ENCODE measurements at places on chromosomes 5 and 9.

DNA sequence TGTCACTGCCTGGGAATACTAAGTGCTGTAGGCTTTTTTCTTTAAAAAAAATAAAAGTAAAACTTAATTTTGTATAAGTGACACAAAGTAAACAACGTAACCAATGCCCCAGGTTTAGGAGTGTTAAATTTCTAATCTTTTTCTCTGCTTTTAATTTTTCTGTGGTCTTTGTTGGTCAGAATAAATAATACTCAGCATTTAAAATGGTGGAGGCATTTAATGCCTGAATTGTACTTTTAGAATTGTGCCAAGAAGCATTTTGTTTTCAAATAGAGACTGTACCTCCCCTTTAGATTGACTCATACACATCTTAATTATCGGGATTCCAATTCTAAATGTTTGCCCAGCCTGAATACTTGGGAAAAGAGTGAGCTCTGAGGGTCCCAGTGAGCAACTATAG lies 1.6 kb downstream of the DMXL1 start:
- DNase-seq, result no peak

DNA sequence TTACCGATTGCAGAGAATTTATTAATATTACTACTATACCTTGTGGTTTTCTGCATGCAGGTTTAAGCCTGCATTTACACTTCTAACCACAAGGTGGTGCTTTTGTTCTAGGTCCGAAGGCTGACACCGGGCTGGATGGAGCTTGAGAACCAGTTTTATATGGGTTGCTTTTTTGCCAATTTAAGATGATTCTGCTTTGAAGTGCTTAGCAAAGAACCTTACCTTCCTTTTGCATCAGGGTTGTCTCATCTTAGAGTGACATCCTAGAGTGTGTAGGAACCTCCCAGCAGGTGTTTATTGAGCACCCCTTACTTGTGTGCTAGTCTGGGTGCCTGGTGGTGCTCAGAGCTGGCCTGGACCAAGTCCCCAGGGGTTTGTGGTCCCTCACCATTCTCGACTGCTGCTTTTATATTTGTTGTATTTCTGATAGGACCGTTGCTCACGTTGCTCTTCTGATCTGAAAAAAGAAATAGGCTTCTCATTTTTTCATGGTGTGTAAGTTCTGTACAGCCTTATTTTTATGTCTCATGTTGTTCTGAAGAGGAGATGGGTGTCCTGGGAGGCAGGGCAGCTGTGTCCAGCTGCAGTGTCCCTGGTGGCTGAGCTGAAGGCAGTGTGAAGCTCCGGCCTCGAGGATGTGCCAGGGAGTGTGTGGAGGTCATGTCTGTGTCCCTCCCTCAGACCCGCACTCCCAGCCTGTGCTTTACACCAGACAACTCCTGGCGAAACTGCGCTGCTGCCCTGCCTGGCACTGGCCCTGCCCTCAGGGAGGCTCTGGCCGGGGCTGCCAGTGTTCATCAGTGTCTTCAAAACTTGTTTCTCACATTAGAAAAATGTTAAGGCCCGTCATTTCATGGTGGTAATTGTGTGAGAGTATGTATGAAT lies 54.3 kb downstream of the EHMT1 start:
- DNase-seq, result no peak

GRCh38 chr5:82405618-82406204 lies 127.6 kb upstream of the RPS23 start:
- no peak for DNase-seq

DNA sequence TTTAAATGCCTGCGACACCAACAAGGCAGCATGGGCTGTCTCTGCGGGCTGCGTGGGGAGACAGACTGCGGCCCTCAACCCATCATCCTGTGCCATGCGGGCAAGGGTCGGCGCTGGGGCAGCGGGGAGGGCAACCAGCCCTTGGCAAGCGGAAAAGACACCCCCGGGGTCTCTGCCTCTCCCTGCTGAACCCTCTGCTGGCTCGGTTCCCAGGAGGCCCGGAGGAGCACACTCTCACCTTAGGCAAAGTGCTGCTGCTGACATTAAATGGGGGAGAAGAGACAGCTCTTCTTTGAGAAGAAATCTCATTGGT lies 129.6 kb upstream of the PPP1R26 start:
- DNase-seq, result no peak

- no peak for DNase-seq
Measured at GRCh38 chr9:34171753-34172535, 6.9 kb upstream of the UBAP1 start.

DNA sequence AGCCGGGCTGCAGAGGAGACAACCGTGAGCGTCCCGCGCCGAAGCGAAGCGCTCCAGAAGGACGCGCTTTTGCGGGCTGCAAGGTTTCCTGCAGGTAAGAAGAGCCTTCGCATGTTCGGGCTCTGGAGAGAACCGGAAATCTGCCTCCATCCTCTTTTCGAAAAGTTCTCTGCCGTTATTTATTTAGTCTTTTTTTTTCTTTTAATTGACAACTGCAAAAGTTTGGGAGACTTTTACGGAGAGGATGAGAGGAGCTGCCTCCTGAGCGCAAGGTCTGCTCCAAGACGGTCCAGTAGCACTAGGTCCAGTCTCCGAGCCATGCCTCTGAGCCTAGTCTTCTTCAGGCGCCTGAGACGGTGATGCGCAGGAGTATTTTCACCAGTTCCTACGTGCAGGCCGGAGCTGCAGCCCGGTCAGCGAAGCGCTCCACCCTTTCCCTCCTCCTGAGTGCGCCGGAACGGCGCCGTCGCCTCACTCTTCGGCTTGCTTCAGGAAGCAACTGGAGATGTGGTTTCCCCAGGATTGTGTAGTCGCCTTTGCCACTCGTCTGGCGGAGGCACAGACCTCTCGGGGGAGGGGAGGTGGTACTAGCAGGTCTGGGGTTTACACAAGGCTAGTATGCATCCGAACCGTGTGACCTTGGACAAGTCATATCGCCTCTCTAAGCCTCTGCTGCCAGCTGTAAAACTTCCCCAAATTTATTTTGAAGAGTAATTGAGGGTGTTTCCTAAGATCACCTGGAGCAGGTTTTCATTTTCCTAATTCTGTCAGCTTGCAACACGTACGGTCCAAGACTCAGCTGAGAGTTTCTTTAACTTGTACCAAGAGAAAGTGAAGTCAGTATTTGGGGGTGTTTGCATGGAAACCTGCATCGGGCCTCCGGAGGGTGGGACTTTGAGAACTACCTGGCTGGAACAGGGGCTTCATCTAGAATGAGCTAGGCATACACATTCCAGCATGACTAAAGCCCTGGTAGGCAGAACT lies 4.5 kb downstream of the POU4F3 start:
- DNase-seq, result no peak

DNA sequence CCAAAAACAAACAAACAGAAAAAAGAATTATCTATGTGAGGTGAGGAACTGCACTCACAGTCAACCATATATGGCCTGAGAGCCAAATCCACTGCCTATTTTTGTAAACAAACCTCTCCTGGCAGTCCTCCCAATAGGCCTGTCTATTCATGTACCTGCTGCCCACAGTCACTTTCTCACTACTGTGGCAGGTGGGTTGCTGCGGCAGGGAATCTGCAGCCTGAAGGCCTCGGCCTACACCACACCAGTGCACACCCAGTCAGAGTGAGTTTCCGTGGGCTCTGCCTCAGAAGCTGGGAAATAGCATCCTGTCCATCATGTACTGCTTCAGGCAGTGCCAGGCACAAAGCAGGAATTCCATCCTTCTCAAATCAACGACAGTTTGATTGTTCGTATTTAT lies 82.3 kb downstream of the SPTLC1 start:
- DNase-seq, result no peak

- no peak for DNase-seq
Measured at GRCh38 chr9:69590266-69590665, 81.9 kb downstream of the APBA1 start.

DNA sequence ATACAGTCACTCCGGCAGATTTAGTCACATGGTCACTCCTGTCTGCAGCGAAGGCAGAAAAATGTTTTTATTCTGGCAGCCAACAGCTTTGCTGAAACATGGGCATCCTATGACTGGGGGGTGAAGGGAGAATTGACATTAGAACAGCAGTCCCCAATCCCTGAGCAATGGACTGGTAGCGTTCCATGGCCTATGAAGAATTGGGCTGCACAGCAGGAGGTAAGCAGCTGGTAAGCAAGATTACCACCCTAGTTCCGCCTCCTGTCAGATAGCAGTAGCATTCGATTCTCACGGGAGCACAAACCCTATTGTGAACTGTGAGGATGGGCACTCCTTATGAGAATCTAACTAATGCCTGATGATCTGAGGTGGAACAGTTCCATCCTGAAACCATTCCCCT lies 93.1 kb upstream of the FTMT start:
- DNase-seq, result no peak

GRCh38 chr9:78001946-78002731 lies 29.5 kb downstream of the GNAQ start:
- DNase-seq, result no peak

DNA sequence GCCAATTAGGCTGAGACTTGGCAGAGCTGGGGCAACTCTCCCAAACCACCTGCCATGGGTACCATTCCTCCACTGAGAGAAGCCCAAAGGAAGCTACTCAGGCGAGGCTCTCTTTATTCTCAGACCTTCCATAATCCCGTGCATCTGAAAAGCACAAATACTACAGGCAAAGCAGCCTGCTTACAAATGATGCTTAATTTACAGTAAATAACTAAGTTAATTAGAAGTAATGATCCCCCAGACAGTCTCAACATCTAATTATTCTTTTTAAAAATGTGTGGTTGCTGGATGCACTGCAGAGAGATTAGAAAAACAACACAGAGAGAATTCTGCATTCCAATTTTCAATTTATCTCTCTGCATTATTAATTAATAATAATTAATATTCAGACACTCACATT lies 53.1 kb downstream of the AK8 start:
- no peak for DNase-seq

DNA sequence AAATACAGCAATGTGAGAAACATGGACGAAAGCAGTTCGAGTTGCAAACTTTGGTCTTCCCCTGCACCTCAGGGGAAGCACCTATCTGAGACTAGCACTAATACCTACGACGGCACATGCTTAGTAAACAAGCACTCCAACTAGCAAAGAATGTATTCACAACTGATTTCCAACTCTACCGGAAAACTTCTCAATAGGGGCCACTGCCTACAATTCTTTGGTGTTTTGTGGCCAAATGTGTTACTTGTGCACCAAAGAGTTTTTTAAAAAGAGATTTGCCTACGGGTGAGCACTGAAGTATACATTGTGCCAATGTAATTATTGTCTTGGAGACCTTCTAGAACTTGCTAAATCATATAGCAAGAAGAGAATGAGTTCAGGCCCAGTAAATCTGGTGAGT lies 12.2 kb downstream of the ENC1 start:
- no peak for DNase-seq

- no peak for DNase-seq
Measured at GRCh38 chr5:134551901-134552300, 26.4 kb downstream of the JADE2 start.

- no peak for DNase-seq
Measured at GRCh38 chr5:168786147-168786546, 207.0 kb upstream of the PANK3 start.

DNA sequence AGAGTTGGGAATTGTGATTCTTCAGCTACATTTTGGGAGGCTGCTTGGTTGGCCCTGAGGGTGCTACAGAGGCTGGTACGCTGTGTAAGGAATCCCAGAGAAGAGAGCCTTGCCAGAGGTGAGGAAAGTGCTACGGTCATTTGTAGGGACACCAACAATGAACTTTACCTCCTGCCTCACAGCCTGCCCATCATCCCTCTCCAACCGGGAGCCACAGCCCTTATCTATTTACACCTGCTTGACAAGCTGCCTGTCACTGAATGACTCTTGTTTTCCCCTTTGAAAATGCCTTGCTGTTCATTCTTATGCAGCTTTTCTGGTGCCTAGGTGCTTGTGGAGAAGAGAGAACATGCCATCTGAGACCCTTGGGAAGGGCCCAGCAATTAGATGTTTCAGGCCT lies 110.8 kb downstream of the PCSK1 start:
- no peak for DNase-seq

GRCh38 chr5:82813861-82814260 lies 263.3 kb downstream of the TMEM167A start:
- no peak for DNase-seq

DNA sequence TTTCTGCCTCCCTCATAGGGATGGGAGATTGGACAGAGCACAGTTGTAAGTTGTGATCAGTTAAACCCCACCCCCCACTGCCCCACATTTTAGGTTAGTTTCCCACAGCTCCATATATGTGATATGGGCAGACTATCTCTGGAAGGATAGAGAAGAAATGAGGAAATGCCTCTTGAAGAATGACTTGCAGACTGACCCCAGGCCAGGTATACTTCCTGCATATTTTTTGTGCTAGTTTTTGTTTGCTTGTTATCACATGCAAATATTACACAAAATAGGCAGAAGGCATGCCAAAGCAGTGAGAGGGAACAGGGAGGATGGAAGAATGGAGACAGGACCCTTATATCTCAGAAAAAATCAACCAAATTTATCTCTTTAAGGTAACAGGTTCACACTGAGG lies 10.1 kb upstream of the GLRX start:
- no peak for DNase-seq

GRCh38 chr5:164636456-164636855 lies 1131.0 kb downstream of the MAT2B start:
- no peak for DNase-seq

GRCh38 chr5:3709717-3710348 lies 114.2 kb downstream of the IRX1 start:
- DNase-seq, result no peak

DNA sequence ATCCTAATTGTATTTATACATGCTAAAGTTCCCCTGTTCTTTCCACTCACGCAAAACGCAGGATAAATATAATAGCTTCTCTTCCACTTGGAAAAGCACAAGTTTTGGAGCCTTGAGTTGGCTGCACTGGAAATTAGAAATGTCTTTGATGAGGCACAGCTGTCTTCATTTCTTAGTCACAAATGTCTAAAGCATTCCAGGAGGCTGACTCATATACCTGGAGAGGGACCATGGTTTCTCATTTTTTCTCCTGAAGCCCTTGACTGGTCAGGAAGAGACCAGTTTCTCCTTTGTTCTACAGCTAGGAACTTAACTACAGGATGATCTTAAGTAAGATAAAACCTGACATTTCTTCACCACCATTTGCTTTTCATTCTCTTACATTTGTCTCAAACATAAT lies 16.2 kb downstream of the MTX3 start:
- DNase-seq, result peak; percentile 49

GRCh38 chr9:110797611-110798010 lies 129.0 kb downstream of the MUSK start:
- DNase-seq, result peak; percentile 52

DNA sequence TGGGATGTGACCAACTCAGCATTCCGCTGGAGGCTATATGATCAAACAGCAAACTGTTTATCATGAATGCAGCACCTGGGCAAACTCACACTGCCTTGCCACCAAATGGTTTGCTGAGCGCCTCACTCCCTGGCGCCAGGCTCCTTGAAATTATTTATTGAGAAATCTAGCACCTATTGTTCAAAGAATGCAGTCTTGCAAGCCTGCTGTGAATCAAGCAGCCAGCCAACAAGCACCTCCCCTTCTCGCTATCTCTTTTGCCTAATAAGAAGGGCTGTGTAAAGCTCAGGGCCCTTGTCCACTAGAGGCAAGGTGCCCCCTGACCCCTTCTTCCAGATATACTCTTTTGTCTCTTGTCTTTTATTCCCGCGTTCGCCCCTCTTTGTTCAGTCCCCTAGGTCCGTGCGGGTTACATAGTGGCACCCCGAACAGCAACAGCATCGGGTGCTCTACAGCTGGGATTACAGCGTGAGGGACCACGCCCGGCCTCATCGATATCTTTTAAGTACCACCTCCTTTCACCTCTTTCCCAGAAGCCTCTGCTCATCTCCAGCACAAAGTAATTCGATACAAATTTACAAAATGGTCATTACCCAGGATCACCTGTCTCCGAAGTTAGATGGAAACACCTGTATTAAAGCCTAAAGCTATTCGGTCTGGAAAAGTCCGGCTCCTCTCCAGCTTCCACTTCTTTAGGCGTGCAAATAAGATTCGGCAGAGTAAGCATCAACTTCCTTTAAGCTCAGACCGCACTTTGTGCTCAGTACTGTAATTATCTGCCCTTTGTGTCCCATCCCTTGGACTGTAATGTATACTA lies 896 bp downstream of the RIGI start:
- DNase-seq, result peak; percentile 9
